ENCODE measurements at places on chromosomes 5 and 9. TPM values are rescaled to one million over a fixed set of nuclear protein-coding genes. Genes with fewer than 3 reads are reported as not detected.

GRCh38 chr9:18909140-18910018, 123.6 kb downstream of the SAXO1 start:
- no peaks in the 10 kb centered on the region for H3K36me3 ChIP-seq
- no peak overlapping the region for H3K27ac ChIP-seq
- DNase-seq, result no peak
- no peaks in the 10 kb centered on the region for H3K4me1 ChIP-seq

GRCh38 chr5:9166202-9167112, 379.4 kb downstream of the SEMA5A start:
- H3K36me3 ChIP-seq, result no peaks in the 10 kb centered on the region
- no peak for DNase-seq
- no peaks in the 10 kb centered on the region for H3K27me3 ChIP-seq
- H3K4me1 ChIP-seq, result no peaks in the 10 kb centered on the region
- no peak overlapping the region for H3K27ac ChIP-seq

GRCh38 chr5:180130291-180130869, 58.8 kb upstream of the RNF130 start:
- no peak for DNase-seq
- no peak overlapping the region for H3K4me3 ChIP-seq
- H3K27me3 ChIP-seq, result no peaks in the 10 kb centered on the region
- no peaks in the 10 kb centered on the region for H3K36me3 ChIP-seq
- no peak overlapping the region for H3K27ac ChIP-seq

- no peak for DNase-seq
- no peaks in the 10 kb centered on the region for H3K27me3 ChIP-seq
- H3K4me3 ChIP-seq, result no peak overlapping the region
- no peak overlapping the region for H3K27ac ChIP-seq
These were observed 114.7 kb downstream of the KIAA0825 start for GRCh38 chr5:94503677-94504076.

GRCh38 chr5:133450286-133450685, 162.1 kb downstream of the FSTL4 start:
- no peaks in the 10 kb centered on the region for H3K4me1 ChIP-seq
- DNase-seq, result no peak
- H3K36me3 ChIP-seq, result no peaks in the 10 kb centered on the region
- H3K27ac ChIP-seq, result no peak overlapping the region

DNA sequence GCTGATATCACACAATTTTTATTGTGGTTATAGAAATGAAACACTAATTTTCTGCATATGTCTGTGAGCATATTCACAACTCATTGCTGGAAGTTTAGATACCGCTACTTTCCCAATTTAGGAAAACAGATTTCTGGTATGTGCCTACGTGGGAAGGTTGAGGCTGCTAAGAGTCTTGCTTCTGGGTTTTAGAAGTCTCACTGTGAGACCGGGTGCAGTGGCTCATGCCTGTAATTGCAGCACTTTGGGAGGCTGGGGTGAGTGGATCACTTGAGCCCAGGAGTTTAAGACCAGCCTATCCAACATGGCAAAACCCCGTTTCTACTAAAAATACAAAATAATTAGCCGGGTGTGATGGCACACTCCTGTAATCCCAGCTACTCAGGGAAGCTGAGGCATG, 39.6 kb downstream of the UBAP1 start:
- no peak overlapping the region for H3K27ac ChIP-seq
- H3K4me1 ChIP-seq, result peaks cover 8% of the 10 kb centered on the region
- H3K4me3 ChIP-seq, result no peak overlapping the region
- no peaks in the 10 kb centered on the region for H3K27me3 ChIP-seq
- no peak for DNase-seq
- peaks cover 12% of the 10 kb centered on the region for H3K36me3 ChIP-seq

- DNase-seq, result no peak
- no peak overlapping the region for H3K27ac ChIP-seq
- H3K27me3 ChIP-seq, result peaks cover 12% of the 10 kb centered on the region
- no peaks in the 10 kb centered on the region for H3K36me3 ChIP-seq
These were observed 1.0 kb upstream of the CACFD1 start for GRCh38 chr9:133458643-133459312.

DNA sequence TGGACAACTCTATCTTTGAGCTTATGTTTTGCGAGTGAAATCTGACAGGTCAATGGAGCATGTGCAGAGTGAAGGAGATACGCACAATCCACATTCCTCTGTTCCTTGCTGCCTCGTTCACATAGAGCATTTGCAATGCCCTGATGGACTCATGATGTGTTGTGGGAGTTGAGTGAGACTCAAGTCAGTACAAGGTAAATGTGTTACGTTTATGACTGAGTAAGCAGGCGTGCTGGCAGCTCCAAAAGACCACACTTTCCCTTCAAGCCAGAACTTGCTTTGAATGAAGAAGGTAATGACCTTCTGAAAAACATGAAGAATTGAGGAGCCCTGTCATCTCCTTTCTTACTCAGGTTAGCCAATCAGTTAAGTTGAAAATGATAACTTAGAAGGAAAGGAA, 477.8 kb downstream of the CTNND2 start:
- no peaks in the 10 kb centered on the region for H3K36me3 ChIP-seq
- no peaks in the 10 kb centered on the region for H3K4me1 ChIP-seq
- DNase-seq, result no peak

GRCh38 chr5:54259090-54259489, 51.3 kb downstream of the ARL15 start:
- H3K36me3 ChIP-seq, result peaks cover 2% of the 10 kb centered on the region
- no peak for DNase-seq
- H3K4me3 ChIP-seq, result no peak overlapping the region

DNA sequence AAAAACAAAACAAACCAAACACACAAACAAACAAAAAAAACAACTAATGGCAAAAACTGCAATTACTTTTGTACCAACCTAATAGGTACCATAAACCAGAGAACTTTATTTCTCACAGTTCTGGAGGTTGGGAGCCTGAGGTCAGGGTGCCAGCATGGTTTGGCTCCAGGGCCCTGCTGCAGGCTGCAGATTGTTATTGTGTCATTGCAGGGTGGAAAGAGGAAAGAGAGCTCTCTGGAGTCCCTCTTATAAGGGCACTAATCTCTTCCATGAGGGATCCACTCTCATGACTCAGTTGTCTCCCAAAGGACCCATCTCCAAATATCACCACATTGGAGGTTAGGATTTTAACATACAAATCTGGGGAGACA, 64.9 kb upstream of the CPEB4 start:
- H3K27ac ChIP-seq, result no peak overlapping the region
- H3K27me3 ChIP-seq, result no peaks in the 10 kb centered on the region
- H3K4me3 ChIP-seq, result no peak overlapping the region
- peaks cover 2% of the 10 kb centered on the region for H3K36me3 ChIP-seq
- H3K4me1 ChIP-seq, result peaks cover 32% of the 10 kb centered on the region

Gene RPL37
- 1,494 TPM for total RNA-seq
